G401 (cell line): ENCODE measurements at places on chromosomes 12 and 14.

DNA sequence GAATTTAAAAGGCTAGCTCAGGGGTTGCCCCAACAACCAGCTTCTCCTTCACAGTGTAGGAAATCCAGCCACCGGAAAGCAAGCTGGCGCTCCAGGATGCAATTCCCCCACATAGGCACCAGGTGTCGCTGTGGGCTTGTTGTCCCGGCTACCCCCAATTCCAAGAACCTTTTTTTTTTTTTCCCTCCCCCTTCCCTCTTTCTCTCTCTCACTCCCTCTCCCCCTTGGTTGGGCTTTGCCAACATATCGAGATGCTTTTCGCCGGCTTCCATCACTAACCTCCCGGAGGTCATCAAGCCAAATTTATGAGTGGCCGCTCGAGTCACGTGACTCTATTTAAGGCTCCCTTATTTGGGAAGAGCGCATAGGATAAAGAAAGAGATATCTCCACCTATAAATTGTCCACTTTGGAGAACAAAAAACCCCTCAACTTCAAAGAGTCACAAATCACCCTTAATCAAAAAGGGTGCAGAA, at the start of gene HOXC5:
TSS of gene HOXC5 (plus strand) at position 424 of the 474 bp plus-strand sequence. CDS start 73 bp downstream, outside the sequence.
- DNase-seq, result peak; percentile 77

GRCh38 chr12:47206450-47207339, 126.9 kb upstream of the AMIGO2 start:
- no peak for DNase-seq

DNA sequence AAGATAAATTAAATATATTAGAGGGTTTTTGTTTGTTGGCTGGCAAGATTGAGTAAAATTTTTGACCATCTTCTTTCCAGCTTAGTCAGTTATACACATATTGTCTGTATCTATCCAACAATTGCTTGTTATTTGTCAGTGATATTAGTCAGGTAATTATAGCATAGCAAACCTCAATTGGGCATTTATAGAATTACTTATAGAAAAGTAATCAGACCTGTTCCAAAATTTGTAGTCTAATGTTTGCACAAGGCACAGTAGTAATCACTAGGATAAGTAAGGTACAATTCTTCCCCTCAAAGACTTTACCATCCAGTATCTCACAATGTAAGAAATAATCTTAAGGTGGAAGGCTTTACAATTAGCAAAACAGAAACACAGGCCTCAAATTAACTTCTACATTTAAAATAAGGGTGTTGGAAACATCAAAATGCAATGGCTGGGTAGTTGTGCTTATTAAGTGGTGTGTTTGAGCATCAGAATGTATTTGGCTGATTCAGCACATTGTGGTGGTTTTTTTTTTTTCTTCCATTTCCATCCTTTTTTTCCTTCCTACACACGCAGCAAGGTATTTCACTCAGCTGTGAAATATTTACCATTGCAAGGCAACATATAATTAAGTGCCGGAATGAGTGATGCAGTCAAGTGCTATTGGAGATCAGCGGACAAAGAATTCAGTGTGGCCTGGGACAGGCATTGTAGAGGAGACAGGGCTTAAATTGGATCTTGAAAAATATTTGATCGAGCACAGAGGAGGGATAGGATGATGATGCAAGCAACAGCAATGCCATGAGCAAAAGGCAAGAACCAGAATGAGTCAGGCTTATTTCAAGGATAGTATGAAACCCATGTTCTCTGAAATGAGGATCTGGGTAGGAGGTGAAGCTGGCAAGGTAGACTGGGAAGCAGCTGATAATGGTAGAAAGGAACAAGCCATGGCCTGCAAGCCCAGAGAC, 178.2 kb downstream of the AKAP6 start:
- DNase-seq, result no peak

- no peak for DNase-seq
These were observed 16.9 kb downstream of the ABCB9 start for GRCh38 chr12:122949405-122949804.

DNA sequence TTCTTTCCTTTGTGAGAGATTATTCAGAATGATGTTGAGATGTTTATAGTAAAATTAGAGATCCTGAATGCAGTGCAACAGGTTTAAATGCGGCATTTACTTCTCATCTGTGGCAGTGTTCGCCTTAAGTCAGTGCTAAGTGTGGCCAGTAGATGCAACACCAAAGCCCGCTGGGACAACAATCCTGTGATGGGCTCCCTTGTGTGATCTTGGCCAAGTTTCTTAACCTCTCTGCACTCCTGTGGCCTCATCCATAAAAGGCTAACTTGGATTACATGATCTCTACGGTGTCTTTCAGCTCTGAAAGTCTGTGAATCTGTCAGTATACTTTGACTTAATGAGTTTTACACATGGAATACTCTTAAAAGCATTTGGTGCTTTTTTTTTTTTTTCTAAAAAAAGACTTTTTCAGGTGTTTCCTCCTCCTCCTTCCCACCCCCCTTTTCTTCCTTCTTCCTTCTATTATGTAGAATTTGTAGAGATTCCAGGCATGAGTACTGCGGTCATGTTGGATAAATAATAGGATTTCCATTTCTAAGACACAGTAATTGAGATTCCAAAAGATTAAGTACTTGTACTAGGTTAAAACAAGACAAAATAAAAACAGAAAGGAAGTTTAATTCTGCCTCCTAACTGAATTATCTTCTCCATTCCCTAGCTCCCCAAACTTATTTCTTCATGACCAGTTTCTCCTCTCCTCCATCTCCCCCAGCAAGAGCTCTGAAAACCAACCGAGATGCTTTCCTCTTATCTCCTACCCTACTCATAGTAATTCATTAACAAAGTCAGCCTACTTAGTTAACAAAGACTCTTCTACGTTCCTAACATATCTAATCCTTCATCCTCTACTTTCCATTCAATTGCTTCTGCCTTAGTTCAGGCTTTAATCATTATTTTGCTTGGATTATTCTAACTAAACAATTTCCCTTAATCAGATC, 42.2 kb upstream of the NAV3 start:
- no peak for DNase-seq

GRCh38 chr12:43316520-43316919, 235.5 kb downstream of the ADAMTS20 start:
- DNase-seq, result no peak

DNA sequence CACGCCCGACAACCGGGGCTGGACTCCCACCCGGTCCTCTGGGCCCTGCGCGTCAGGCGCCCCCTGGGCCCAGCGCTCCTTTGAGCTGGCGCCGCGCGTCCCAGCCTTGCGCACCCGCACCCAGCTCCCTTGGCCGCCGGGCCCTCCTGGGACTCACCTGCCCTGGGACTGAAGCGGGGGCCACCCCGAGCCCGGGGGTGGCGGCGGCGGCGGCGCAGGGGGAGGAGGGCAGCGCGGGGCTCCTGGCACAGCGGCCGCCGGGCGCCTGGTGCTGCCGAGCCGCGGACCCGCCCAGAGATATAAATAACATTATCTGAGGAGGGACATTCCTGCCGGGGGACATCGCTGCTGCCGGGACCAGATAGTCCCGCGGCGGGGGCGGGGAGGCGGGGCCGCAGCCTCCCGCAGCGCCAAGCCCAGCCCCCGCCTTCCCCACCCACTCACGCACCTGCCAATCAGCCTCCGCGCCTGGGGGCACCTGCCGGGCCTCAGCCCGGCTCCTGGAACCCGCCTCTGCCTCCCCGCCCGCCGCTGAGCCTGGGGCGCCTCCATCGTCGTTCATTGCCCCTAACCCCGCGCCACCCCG, at the start of gene SPTB:
TSS of gene SPTB (minus strand) at position 273 of the 586 bp plus-strand sequence. CDS start 56,813 bp downstream, outside the sequence.
- peak; percentile 82 for DNase-seq

GRCh38 chr12:91327889-91328288, 145.3 kb upstream of the DCN start:
- DNase-seq, result no peak

- DNase-seq, result no peak
These were observed 197.2 kb downstream of the CHST11 start for GRCh38 chr12:104653730-104654664.

- peak; percentile 74 for DNase-seq
These were observed 493.2 kb upstream of the GARIN6 start for GRCh38 chr12:99154216-99154982.

DNA sequence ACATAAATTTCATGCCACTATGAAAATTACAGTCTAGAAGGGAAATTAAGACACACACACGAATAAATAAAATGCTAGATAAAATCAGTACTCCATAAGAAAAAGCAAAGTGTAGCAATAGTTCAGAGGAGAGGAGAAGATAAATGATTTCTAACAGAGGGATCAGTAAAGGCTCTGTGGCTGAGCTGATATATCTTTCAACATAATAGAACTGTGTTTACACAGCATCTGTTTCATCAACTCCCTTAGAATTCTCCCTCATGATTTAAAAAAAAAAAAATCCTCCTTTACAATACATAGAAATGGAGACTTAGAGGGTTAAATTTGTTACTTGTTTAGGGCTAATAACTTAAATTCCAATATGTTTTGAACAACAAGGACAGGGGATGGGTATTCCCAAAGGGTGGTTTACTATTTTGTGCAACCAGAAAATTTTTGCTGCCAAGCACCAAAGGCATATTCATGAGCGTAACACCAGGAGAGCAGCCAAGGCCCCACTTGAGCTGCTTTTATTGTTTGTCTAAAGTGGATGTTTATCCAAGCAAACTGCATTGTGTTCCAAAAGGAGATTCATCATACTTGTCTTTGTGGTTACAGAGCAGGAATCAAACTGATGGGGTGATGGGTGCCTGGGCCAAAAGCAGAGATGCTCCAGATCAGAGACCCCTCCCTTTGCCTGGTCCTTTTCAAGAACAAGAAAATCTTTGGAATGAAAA, 162.7 kb downstream of the BMP4 start:
- peak; percentile 12 for DNase-seq

DNA sequence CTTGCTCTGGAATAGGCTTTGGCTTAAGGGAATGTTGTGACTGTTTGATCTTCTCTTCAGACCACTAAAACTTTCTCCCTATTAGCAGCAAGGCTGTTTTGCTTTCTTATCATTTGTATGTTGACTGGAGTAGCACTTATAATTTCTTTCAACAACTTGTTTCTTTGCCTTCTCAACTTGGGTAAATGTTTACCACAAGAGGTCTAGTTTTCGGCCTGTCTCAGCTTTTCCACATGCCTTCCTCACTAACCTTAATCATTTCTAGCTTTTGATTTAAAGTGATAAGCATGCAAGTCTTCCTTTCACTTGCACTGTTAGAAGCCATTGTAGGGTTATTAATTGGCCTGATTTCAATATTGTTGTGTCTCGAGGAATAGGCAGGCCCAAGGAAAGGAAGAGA, 126.7 kb upstream of the AEBP2 start:
- DNase-seq, result no peak

DNA sequence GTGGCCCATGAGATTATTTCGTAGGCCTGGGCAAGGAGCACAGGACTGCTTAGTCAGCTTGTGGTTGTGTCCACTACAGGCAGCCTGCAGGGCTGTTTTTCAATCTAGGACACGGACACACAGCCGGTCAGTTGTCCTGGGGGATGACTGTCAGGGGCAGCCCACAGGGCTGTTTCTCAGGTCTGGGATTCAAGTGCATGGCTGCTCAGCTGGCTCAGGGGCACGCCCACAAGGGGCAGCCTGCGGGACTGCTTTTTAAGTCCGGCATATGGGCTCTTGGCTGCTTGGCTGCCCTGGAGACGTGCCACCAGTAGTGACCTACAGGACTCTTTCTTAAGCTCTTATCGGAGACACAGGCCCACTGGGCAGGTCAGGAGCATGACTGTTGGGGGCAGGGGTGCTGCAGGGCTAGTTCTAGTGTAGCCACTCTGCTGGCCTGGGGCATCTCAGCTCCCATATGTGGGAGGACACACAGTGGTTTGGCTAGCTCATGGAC, 26.6 kb upstream of the GTF2A1 start:
- DNase-seq, result no peak

- DNase-seq, result no peak
These were observed 14.7 kb downstream of the CDCA4 start for GRCh38 chr14:105005929-105006830.

GRCh38 chr14:93092606-93093556, 22.8 kb downstream of the ITPK1 start:
- DNase-seq, result no peak

DNA sequence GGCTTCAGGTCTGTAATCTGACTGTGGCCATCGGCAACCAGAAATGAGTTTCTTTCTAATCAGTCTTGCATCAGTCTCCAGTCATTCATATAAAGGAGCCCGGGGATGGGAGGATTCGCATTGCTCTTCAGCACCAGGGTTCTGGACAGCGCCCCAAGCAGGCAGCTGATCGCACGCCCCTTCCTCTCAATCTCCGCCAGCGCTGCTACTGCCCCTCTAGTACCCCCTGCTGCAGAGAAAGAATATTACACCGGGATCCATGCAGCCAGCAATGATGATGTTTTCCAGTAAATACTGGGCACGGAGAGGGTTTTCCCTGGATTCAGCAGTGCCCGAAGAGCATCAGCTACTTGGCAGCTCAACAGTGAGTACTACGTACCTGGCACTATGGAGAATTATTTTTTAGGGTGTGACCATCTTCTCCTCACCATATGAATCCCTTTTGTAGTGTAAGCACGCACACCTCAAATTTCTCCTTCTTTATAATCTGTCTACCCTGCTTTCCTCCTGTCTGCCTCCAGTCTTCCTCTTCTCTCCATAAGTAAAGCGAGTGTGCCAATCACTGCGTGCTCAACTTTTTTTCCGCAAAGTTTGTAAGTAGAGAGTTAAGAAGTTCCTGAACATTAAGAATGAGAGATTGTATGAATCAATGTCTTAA, at the start of gene TPH2:
TSS of gene TPH2 (plus strand) at position 118 of the 658 bp plus-strand sequence. CDS start at position 260, 142 bp downstream.
- DNase-seq, result peak; percentile 67

DNA sequence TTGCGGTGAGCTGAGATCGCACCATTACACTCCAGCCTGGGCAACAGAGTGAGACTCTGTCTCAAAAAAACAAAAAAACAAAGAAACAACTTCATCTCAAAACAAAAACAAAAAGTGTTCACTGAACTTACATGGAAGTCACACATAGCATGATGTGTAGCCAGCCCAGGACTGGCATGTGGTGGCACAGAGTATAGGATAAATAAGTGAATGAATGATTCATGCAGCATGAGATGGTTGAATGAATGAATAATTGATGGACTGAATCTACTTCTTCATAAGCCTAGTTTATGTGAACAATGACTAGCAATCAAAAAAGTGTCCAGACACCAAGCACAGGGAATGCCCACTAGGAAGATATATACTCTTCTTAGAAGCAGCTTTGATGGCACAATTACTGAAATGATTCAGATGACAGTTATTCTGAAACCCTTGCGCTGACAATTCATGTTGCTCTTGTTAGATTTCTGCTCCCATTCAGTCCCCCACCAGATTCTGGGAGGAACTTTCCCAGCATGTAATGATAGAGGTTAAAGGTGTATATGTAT, 31.6 kb upstream of the SERPINA6 start:
- DNase-seq, result no peak

DNA sequence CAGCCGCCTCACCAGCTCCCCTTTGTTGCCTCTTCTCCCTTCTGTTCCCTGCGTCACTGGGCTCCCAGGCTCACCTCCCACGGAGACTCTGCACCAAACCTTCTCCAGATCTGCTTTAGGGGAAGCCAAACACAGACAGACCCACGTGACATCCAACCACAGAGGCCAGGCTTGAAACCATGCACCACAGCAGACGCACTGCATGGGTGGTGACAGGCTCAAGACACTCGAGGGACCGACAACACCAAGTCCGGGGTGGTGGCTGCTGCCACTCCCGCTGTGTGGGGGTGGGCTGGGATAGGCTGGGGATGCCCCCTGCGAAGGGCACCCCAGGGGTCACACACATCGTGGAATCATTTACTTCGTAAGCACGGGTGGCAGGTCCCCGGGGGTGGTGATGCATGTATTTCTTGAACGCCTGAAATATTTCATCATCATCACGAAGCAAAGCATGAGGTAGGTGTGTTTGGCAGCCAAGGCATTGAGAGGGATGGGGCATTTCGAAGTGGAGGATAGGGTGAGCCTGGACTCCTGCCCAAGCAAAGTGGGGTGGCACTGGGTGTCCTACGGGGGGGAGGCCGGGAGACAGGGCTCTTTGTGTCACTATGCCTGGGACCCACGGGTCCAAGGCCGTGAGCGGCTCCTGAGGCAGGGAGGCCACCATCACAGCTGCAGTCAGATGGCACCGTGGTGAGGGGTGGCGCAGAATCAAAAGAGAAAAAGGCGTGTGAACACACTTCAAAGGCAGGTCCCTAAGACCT, 66.8 kb upstream of the RFLNA start:
- DNase-seq, result no peak
